Natural killer cell treated with Interleukin-12 subunit alpha and Interleukin-12 subunit beta and Interleukin-15 and Interleukin-18, amount 100 ng/mL, for 72 hours (primary cell): ENCODE measurements at places on chromosomes 2 and 18. TPM values are rescaled to one million over a fixed set of nuclear protein-coding genes. Genes with fewer than 3 reads are reported as not detected.

GATA6 gene
- total RNA-seq = not detected

CTAGE1 gene
- not detected for total RNA-seq

DNA sequence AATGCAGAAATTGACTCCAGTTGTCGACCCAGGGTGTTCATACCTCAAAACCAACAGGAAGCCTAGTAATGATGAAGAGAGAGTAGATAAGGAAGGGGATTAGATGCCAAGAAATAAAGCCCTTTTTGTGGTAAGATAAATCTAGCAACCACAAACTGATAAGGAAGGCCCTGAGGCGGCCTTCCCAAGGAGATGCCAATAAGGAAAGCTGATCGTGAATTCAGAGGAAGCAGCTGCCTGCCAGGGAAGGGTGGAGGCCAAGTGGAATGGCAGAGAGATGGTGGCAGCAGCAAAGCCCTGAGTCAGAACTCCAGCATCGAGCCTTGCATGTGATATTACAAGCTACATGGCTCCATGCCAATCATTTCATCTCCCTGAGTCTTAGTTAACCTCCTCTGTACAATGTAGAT is 126.3 kb downstream of the IRS1 start:
- no peaks in the 10 kb centered on the region for H3K4me1 ChIP-seq
- no peak overlapping the region for H3K27ac ChIP-seq
- no peaks in the 10 kb centered on the region for H3K36me3 ChIP-seq
- no peak overlapping the region for H3K4me3 ChIP-seq

SAG gene
- not detected for total RNA-seq

GRCh38 chr18:34506198-34506597 is 203.9 kb upstream of the DTNA start:
- H3K27me3 ChIP-seq = no peaks in the 10 kb centered on the region
- H3K36me3 ChIP-seq = peaks cover 4% of the 10 kb centered on the region
- H3K27ac ChIP-seq = no peak overlapping the region

GRCh38 chr2:203407496-203407895 is 79.3 kb downstream of the ABI2 start:
- no peaks in the 10 kb centered on the region for H3K27me3 ChIP-seq
- H3K4me3 ChIP-seq = no peak overlapping the region
- H3K36me3 ChIP-seq = no peaks in the 10 kb centered on the region
- no peaks in the 10 kb centered on the region for H3K4me1 ChIP-seq

DNA sequence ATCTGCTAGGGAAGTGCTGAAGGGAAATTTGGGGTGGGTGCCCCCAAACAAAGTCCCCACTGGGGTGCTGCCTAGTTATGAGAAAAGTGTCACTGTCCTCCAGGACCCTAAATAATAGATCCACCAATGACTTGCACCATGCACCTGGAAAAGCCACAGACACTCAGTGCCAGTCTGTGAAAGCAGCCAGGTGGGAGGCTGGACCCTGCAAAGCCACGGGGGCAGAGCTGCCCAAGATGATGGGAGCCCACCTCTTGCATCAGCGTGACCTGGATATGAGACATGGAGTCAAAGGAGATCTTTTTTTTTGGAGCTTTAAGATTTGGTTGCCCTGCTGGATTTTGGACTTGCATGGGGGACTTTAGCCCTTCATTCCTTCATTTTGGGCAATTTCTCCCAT is 431.6 kb downstream of the ERBB4 start:
- H3K4me3 ChIP-seq = no peak overlapping the region
- no peaks in the 10 kb centered on the region for H3K4me1 ChIP-seq
- H3K36me3 ChIP-seq = no peaks in the 10 kb centered on the region
- DNase-seq = no peak
